Stimulated activated CD4-positive, alpha-beta T cell treated with anti-CD3 and anti-CD28 coated beads, Interleukin-1b, Interleukin-23, amount 100 ng/mL, for 1 hour (primary cell): ENCODE measurements at places on chromosomes 3 and 15.

DNA sequence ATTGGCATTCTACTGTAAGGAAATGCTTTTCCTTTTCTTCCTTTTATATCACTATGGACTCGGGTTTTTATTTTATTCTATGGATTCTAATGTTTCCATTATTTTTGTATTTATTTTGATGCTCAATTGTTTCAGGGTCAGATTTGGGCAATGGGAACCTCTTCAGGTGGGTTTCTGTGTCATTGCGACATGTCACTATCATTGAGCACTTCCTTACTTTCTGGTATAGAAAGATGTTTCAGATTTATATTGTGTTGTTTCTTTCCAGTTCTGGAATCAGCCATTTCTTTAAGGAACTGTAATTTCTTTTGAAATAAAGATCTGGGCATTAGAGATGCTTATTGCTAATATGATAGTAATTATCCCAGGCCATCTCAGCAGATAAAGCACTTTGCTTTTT is 21.8 kb downstream of the GALK2 start:
- no peak for DNase-seq

GRCh38 chr3:13122081-13123012 is 49.1 kb upstream of the IQSEC1 start:
- DNase-seq: no peak

DNA sequence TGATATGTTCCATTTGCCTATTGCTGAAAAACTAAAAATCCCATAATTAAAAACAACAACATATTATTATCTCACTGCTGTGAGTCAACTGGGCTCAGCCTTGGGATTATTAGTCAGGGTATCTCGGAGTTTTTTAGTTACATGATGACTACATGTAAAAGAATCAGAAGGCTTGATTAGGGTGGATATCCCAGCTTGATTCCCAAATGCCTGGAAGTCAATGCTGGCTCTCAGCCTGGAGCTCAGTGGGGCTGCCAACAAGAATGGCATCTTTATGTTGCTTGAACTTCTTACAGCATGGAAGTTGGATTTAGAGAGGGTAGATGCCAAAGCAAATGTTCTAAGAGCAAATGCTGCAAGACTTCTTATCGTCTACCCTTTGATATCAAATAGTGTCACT is 278.5 kb downstream of the PLOD2 start:
- no peak for DNase-seq

- no peak for DNase-seq
Observed at GRCh38 chr15:44810237-44810636, 73.9 kb downstream of the TRIM69 start.

DNA sequence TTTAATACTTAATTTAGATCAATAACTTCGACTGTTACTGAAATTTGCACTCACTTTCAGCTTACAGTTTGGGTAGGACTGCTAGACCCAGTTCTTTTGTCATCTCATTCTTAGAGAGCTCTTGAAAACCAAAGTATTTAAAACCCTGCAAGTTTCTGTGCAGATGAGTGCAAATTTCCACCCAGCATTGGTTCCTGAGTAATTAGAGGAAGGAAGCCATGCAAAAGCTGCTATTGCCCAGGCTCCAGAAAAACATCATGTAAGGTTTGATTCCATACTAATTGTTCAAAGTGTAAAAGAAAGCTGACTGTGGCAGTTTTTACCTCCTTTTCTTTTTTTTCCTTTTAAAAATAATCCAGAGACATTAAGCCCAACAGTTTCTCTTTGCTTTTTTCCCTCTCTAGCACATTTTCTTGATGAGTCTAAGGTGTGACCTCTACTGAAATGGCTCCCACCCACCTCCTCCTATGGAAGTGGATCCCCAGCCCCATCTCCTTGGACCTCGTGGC is 30.3 kb downstream of the ABHD2 start:
- DNase-seq: no peak

DNA sequence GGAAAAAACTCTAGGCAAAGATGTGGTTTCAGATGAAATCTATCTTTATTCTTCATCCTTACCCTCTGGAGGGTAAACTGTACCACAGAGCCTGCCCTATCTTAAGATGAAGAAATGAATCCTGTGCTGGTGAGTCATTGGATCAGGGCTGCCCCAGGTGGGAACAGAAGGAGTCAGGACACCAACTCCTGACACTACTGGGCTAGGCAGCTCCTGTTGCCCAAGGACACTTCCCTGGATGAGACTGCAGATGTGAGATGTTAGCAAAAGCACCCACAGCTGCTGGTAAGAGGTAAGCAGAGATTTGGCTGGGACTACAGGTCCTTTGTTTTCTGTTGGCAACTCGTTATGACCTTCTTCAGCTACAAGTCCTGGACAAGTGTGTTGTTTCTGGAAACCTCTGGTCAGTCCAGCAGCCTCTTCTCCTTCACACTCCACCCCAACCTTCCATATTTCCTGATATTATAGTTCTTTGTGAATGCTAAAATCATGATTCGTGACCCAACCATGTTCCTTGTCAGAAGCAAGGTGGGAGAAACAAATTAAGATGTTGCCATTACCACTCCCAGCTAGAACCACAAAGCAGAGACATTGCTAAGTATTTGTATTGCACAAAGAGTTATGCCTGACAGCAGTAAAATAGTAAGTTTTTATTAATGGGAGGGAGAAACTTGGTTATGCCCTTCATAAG is 104.2 kb upstream of the TGFBR2 start:
- no peak for DNase-seq

GRCh38 chr15:32956006-32956405 is 238.2 kb downstream of the GREM1 start:
- no peak for DNase-seq

DNA sequence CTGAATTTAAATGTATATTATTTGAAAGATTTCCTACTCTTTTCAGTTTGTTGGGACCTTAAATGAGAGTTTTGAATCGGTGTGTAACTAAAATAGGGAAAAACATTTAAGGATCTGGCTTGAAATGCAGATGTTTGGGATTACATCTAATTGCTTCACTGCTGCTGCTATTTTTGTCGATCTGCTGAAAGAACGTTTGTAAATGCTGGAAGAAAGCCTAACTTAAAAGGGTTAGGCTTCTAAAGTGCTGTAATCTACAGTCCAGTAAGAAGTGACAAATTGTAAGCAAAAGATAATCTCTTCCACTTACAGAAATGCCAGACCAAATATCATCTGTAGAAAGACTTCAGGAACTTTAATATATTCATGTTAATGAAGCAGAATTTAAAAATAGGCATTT is 691.6 kb downstream of the ZNF385D start:
- no peak for DNase-seq
